Iris pigment epithelial cell (primary cell): ENCODE measurements at places on chromosomes 6 and 20.

DNA sequence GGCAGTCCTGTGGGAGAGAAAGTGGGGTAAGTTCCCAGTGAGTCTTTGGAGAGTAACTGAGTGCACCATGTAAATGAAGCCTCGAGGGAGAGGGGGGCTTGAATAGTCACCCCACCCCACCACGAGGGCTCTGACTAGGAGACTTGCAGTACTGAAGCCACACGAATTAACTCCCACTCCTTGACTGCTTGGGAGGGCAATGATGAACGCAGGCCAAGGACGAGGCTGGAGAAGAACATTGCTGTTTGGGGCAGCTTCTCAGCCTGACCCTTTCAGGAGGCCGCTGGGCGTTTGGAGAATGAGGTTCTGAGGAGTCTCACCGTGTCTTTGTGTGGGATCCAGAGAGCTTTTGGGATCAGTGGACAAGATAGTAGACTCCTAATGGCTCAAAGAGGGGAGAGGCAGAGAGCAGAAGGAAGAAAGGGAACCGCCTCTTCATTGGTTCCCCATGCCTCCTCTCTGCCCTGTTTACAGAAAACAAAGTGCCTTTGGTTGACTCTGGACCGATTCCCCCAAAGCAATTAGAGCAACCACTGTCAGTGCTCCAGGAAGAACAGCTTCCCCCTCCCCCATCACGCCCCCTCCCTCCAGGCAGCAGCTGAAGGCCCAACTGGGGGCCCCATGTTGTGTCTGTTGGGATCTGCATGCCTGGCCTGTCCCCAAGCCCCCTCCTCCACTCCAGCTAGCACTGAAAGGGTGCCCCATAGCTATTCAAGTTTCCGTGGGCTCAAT is 41.7 kb upstream of the CDKN1A start:
- DNase-seq, result no peak

DNA sequence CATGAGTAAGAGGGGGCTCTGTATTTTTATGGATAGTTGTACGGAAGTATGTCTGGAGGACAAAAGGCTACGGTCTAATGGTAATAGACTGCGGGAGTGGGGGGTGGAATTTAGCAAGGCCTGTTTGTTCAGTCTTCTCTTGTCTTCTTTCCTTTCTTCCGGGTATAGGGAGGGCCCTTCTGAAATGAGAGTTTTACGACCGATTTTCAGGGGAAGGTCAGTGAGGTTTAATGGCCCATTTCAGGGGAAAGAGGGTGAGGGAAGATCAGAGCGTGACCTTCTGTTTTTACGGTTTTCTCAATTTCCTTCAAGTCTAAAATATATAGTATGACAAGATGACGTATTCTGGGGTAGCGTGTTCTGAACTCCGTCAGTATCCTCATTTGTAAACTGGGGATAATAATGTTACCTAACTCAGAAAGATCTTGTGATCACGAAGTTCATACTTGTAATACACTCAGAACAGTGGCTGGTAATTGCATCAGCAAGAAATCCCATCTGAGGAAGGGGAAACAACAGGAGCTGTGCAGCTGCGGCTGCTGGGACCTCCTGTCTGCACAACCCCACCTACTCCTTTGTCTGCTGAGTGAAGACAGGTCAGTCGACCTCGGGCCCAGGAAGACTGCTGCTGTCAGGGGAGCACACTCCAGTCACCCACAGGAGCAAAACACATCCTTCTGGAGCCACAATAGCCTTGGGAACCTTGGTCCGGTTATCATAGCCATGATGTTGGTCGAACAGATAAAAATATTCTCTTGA is 90.4 kb downstream of the MAP3K7 start:
- no peak for DNase-seq

DNA sequence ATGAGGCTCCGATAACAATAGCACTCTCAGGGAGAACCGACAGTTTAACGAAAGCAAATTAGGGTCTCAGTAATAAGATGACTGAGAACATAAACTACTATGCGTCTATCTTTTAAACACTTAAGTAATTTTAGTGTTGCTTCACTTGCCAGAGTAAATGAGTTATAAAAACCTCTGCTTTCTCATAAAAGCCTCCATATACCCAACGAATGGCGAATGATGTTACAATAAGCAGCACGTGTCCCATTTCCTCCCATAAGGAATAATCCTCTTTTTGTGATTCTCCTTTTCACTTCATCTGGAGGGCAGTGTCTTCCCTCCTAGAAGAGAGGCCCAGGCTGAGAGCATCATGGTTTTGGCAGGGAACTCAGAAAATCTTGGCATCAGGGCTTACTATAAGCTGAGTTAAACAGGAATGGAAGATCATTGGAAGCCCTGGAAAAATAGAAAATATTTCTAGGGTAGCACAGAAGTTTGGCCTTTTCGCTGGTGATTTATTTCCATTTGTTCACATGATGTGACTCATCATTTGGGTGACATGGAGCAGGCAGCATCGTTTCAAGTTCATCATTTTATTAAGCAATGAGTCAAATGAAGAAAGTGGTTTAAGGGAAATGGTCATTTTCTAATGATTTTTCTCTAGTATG is 255.4 kb downstream of the ATXN1 start:
- peak; percentile 55 for DNase-seq

GRCh38 chr6:157385482-157385881 is 4.5 kb downstream of the ZDHHC14 start:
- no peak for DNase-seq

- no peak for DNase-seq
These were observed 161.1 kb downstream of the EYS start for GRCh38 chr6:65545920-65546319.

DNA sequence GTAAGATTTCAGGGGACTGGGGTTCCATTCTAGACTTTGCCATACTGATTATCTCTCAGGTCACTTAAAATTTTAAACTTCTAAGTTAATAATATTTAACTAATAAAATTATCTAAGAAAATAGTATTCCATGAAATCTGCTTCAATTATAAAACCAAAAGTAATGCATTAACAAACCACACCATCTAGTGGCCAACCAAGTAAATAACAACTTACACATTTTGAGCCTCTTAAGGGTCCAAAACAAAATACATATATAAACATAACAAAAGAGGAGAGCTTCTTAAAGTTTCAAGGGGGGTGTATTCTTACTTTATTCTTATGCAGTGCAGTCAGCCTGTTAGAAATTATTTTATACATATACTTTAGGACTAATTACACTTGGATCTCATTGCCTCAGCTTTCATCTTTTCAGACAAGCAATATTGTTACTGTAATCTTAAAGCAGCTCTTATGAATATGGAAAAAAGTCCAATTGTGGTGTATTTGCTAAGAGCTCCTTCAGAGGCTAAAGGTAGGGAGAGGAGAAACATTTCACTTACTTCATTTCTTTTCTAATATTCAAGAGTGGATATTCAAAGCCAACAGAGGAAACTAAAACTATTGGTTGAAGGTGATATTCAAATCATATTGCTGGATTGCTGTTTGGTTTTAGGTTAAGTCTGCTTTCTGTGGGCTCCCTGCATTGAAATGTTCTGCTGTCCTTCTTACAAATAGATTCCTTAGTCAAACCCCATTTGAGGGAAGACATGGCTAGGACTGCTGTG is 199.7 kb upstream of the SIM1 start:
- peak; percentile 54 for DNase-seq

- no peak for DNase-seq
These were observed 783.0 kb downstream of the TENT5A start for GRCh38 chr6:80969439-80969838.

DNA sequence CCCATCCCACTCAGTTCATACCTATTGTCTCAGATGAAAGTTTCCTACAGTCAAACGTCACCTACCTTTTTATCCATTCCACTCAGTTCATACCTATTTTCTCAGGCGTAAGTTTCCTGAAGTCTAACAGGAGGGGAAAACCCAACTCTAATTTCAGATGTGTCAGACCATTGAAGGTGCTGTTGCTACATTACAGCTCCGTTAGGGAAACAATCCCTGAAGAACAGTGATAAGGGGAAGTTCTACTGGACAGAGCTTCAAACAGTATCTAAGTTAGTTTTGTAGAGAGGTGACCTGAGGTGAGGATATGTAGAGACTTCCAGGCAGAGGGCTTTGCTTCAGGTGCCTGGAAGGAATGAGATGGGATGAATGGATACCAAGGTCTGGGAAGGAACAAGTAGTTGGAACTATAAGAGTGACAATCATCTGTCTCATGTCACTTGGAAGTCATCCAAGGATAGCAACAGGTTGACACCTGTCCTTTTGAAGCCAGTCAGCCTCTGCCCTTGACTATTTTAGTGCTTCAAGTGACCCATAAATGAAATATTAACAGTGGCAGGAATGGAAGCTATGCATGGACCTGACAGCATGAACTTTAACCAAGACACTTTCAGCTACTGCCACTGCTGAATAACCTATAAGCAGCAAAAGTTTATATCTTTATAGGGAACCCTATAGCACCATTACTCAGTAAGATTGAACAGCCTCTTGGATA is 191.6 kb upstream of the MOCS1 start:
- DNase-seq, result no peak

GRCh38 chr6:33840048-33840926 is 36.5 kb upstream of the MLN start:
- peak; percentile 98 for DNase-seq

- DNase-seq, result no peak
These were observed 29.7 kb downstream of the FYN start for GRCh38 chr6:111843347-111844147.

GRCh38 chr20:34995696-34996095 is 40.0 kb downstream of the MYH7B start:
- DNase-seq, result no peak

DNA sequence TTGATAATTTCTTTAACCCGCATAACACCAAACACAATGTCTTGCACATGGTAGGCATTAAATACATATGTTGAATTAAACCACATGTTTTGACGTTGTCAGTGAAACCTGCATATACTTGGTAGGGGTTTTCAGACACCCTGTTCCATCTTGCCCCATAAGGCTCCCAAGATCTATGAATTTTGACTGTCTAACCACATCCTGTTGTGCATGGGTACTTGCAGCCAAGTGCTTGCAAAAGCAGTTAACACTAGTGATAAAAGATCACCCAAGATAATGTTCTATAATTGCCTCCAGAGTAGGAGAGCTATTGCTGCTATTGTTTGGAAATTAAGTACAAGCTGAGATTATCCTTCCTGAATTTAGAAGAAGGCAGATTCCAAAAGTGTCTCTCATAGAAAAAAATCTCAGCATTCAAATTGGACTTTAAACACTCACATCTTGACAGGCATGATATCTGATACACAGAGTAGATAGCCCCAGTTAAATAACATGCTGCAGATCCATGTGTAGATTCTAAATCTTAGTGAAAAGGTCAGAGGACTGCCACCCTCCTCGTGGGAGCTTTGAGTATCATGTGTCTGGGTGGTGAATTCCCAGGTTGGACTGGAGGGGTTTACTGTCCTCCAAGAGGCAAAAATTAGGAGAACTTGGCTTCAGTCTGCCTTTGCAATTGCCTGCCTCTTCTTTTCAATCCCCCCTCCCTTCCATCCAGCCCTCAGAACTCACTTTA is 25.8 kb upstream of the CCN6 start:
- DNase-seq, result peak; percentile 71

DNA sequence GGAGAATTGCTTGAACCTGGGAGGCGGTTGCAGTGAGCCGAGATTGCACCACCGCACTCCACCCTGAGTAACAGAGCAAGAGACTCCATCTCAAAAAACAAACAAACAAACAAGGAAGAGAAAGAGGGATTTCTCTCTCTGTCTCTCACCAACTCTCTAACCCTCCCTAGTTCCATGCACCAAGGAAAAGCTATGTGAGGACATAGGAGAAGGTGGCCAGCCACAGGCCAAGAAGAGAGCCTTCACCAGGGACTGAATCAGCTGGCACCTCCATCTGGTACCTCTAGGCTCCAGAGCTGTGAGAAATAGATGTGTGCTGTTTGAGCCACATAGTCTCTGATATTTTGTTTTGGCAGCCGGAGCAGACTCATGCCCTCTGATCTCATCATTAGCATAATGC is 9.0 kb upstream of the FAM110A start:
- DNase-seq, result no peak

- DNase-seq, result no peak
These were observed 381.7 kb upstream of the JARID2 start for GRCh38 chr6:14863902-14864850.

DNA sequence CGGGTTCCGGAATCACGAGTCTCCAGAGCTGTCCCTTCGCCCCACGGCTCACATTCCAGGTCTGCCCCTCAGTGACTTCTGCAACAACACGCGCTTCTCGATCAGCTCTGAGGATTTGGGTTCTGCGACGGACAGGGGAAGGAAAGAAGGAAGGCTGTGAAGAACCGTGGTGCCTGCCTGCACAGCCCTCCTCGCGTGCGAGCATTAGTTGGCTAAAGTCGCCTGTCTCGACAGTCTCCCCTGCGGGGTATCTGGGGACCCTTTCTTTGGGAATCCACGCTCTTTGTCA is 23.1 kb downstream of the VPS52 start:
- peak; percentile 50 for DNase-seq

DNA sequence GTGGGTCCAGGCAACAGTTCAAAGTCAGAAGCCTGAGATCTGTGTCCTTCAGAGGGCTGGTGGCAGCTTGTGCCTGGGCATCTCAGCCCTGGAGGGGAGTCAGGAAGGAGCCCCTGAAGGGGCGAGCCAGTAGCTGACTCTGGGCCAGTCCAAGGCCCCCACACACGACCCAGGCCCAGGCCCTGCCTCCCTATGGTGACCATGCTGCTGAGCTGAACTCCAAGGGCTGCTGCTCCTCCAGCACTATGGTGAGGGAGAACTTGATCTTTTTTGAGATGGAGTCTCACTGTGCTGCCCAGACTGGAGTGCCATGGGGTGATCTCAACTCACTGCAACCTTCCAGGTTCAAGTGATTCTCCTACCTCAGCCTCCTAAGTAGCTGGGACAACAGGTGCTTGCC is 15.2 kb upstream of the CST3 start:
- no peak for DNase-seq

GRCh38 chr6:111973927-111974639 is 79.8 kb upstream of the CCN6 start:
- peak; percentile 74 for DNase-seq

DNA sequence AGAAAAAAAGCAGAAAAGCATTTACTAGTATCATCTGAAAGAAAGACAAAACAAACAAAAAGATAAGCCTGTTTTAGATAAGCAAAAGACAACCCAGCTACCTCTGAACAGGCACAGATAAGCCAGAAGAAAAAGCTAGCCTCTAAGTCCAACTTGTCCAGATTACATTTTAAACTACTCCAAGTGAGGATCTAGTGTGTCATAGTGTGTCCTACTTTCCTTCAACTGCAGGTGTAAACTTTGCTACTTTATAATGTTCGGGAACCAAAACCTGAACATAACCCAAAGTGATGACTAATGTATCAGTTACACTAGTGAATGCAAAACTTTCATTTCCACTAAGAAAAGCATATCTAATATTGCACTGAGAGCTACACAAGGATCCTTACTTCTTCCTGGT is 19.5 kb downstream of the ADNP start:
- DNase-seq, result peak; percentile 16

DNA sequence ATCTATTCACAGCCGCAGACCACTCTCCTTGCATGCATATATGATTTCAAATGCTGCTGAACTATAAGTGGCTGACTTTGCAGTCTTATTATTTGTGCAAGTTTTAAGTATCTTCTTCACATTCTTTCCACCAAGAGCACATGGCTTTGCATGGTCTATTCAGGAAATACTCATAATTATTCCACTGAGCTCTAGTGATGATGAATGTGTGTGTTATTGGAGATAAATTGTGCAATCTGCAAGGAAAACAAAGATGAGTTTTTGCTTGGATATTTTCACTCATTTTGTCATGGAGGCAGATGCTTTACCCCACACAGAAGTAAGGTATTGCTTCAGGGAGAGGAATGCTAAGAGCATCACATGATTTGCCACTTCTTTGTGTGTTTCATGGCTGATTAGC is 764.6 kb downstream of the TBC1D32 start:
- DNase-seq, result no peak
